ENCODE measurements at places on chromosomes 2 and 18.

DNA sequence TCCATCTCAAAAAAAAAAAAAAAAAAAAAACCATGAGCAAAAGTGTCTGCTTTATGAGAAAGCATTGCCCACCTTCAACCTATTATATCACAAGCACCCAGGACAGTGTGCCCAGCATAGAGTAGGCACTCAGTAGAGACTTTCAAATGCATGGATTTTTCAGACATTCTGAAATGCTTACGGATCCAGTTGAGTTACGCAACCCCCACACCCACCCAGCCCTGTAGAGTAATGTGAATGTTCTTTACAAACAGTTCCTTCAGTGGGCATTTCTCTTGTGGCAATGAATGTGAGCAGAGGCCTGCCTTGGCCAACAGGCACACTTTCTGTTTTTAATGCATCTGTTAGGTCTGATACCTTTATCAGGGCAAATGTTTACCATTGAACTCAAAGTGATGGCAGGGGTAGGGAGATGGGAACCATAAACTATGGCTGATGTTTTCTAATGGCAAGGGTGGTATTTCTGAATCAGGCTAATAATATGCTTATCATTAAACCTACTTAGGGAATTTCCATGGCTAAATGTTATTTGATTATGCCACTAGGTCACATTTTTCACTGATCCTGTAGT is 65.0 kb upstream of the RPL31 start:
- no peak for DNase-seq

DNA sequence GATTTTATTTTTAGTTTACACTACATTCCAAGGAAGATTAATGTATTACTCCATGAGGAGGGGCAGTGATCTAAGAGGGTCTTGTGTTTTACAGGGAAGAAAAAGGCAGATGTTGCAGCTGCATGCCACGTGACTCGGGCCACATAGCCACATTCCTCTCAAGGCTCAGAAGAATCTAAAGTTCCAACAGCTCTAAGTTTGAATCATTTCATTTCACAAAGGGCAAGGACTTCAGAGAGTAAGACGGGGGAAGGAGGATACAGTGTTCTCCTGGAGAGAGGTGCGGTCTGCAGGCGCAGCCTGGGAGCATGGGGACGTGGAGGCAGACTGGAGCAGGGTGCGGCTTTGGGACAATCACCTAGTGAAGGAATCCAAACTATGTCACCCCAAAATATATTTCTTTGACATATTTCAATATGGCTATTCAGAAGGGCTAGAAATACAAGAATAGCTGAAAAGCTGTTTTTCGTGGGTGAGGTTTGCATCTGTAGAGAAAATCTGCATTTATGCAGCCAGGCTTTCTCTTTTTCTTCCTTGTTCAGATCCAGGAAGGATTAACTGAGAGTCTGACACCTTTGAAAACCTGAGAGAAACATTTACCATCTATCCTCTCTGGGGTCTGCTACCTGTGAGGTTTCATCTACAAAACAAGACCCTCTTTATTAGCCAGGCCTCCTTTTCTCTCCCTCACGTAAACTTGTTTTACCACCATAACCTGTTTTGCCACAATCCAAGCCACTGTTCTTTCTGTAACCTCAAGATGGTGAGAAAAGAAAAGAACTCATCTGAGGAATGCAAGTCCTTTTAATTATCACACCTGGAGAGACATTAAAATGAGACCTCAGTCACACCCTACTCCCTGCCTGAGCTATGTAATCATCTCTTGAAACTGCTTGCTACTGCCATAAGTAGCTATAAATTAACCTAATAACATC is 165.1 kb upstream of the NDUFV2 start:
- DNase-seq, result no peak

DNA sequence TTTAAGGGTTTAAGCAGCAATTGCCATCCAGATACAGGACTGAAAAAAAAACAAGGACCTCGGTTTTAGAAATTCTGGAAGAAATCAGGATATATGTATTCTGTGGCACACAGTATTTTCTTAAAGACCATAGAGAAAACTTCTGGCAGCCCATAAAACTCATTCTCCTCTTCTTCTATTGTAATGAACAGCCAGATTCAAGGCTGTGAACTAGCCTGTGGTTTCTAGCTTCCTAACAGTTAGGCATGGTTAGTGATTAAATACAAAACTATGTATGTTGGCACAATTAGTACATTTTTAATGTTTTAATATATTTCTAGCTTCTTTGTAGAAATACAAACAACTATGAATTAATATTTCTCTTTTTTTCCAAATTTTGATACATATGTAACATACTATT is 555.7 kb downstream of the DSC3 start:
- no peak for DNase-seq

DNA sequence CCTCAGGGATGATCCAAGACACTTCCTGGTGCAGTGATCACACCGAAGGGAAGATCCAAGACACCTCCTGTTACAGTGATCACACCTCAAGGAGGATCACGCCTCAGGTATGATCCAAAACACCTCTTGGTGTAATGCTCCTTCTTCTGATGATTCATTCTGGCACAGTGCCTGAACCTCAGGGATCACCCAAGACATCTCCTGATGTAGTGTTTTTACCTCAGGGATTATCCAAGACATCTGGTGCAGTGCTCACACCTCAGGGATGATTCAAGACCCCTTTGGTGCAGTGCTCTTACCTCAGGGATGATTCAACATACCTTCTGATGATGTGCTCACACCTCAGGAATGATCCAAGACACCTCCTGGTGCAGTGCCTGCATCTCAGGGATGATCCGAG is 124.4 kb downstream of the ASB1 start:
- no peak for DNase-seq

- DNase-seq, result no peak
Observed at GRCh38 chr2:101337877-101338276, 29.4 kb upstream of the RNF149 start.

- no peak for DNase-seq
Observed at GRCh38 chr2:85907671-85908157, 18.9 kb upstream of the ST3GAL5 start.

- DNase-seq, result no peak
Observed at GRCh38 chr18:57697426-57697825, 75.8 kb upstream of the NARS1 start.

- no peak for DNase-seq
Observed at GRCh38 chr2:183579686-183580085, 455.4 kb downstream of the NUP35 start.

- DNase-seq, result no peak
Observed at GRCh38 chr2:55862673-55863390, 60.8 kb downstream of the EFEMP1 start.
